ENCODE measurements at places on chromosomes 3 and 15.

- peak; percentile 1 for DNase-seq
These were observed 542.7 kb upstream of the ADAMTS9 start for GRCh38 chr3:65230261-65231139.

DNA sequence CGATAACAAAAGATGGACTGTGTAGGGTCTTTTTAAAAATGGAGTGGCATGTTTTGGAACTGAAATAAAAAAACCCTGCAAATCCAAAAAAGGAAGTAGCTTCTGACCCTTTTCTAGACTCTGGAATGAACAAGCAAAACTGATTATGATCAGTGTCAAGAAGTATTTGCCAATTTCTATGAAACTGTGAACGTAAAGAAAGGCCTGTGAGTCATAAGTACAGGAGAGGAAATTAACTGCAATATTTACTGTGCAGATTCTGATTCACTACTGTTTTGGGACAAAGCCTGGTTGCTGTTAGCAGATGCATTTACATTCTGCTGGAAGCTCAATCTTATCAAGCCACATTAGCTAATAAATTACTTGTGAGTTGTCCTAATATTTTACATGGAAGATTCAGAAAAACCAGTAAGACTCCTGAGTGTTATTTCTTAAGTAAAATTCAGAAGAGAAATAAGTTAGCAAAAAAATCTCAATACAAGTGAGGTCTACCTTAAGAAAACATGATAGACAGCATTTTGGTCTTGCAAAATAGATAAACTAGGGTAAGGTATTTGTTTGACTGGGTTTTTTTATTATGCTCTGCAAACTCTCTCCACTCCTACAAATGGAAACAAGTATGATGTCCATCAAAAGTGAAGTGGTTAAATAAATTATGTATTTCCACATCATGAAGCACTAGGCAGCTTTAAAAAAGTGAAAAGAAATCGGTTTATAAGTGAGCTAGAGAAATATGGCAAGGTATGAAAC lies 90.2 kb upstream of the LMOD3 start:
- peak; percentile 54 for DNase-seq

GRCh38 chr15:72285927-72286516 lies 13.7 kb upstream of the PARP6 start:
- DNase-seq: no peak

DNA sequence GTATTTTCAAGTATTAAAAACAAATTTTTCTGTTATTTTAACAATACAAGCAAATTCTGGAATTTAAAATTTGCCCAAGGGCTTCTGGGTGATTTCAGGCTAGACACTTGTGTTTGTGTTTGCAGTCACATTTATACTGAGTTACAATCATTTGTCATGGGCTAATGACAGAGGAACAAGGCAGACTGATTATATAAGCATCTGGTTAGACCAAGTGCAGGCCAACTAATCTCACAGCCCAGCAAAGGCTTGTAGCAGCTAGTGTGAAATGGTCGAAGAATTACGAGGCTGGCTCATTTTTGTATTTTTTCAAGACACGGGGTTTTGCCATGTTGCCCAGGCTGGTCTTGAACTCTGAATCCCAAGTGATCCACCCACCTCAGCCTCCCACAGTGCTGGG lies 52.1 kb downstream of the CMTM8 start:
- DNase-seq: no peak

DNA sequence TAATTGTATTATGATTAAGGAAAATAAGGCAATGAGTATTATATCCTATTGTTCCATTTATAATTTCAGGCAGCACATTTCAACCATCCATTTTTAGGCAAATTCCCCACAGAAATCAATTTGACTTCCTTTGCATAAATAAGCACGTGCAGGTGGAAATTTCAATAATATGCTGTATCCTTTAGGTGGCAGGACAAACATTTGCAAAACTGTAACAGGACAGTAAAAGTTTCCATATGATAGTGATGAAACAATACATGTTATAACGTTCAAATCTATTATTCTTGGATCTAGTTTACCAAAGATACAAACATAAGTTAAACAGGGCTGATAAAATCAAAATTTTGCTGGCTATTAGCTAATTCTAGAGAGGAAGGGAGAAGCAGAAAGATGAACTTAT lies 8.5 kb downstream of the UACA start:
- DNase-seq: no peak

GRCh38 chr3:34175636-34176176 lies 377.3 kb downstream of the PDCD6IP start:
- DNase-seq: no peak

GRCh38 chr15:72785841-72786240 lies 2.3 kb upstream of the ADPGK start:
- no peak for DNase-seq

GRCh38 chr3:109480014-109480413 lies 142.7 kb upstream of the DPPA4 start:
- DNase-seq: no peak

GRCh38 chr3:188491276-188491687 lies 337.3 kb downstream of the LPP start:
- DNase-seq: peak; percentile 83

GRCh38 chr3:173221010-173221409 lies 80.0 kb upstream of the SPATA16 start:
- no peak for DNase-seq

GRCh38 chr3:12886106-12886679 lies 44.8 kb upstream of the RPL32 start:
- DNase-seq: no peak

GRCh38 chr3:15861163-15861562 lies 63.4 kb upstream of the ANKRD28 start:
- no peak for DNase-seq

DNA sequence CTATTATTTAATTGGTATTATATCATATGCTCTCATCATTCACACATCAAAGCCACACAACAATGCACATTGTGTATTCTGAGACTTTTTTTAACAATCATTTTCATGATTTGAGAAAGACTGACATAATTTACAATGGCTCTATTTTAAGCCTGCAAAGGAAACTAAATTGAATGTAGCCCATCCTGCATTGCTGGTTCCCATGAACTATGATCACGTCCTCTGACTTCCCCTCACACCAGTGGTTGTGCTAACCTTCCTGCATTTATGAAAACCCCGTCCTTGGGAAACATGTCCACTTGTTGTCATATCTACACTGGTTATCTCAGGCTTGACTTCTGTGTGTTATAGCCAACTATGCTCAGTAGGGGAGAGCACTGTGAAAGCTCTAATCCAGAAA lies 546.2 kb downstream of the MECOM start:
- no peak for DNase-seq

DNA sequence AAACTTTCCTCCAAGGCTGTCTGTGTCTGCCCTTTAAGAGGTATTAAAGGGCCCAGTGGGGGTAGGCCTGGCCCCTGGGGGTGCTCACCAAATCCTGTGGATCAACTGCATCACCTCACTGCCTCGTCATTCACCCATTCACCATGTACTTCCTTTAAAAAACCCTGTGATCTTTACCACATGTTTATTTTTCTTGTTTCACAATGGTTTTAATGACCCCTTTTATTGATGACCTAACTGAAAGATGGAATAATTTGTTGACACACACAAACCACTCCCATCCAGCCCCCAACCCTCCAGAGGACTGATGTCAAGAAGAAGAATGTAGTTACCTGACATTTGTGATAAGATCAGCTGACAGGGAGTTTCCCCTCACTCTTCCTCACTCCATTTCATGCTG lies 40.8 kb downstream of the KCNAB1 start:
- no peak for DNase-seq

Measured in brain microvascular endothelial cell (primary cell).